GM10248 (cell line): ENCODE measurements at places on chromosomes 6 and 20.
A peak's percentile ranks its signal among the peaks of the same experiment; 100 is the strongest.

DNA sequence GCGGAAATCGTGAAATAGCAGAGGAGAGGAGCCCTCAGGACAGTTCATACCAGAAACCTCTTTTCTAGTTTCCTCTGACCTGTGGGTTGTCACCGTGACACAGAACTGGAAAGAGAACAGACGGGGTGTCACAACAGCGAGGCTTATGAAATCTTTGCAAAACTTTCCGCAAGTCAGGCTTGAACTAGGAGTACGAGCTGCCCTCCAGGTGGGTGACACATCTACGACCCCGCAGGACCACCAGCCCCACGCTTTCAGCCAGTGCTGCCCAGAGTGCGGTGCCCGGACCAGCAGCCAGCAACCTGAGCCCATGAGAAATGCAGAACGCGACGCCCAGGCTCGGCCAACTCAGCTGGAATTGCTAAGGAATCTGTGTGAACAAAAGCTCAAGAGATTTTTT is 30.8 kb downstream of the WRNIP1 start:
- no peak for DNase-seq

DNA sequence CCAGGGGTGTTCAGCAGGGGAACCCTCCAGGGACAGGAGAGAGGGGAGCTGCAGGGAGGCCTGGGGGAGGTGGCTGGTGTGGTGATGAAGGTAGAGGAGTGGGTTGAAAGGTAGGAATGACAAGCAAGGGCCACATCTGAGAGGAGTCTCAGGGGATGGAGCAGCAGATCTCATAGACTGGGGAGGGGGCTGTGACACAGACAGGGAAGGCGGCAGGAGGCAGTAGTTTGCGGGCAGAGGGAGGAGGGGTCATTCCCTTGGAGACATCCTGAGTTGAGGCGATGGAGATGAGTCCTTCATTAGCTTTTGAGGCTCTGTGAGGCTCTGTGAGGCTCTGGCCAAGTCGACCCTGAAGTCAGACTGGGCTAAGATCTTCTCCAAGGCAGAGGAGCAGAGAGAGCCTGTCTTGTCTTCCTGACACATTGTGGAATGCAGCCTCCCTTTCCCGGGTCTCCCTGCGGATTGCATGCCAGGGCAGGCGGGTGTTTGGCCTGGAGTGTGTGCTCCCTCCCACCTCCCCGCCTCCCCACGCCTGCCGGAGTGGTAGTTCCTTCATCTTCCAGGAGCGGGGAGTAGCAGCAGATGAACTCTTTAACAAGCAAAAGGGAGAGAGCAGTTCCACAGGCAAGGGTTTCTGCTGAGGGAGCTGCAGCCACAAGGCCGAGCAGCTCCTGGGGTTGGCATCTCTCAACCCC is 34.3 kb upstream of the MLN start:
- no peak for DNase-seq

DNA sequence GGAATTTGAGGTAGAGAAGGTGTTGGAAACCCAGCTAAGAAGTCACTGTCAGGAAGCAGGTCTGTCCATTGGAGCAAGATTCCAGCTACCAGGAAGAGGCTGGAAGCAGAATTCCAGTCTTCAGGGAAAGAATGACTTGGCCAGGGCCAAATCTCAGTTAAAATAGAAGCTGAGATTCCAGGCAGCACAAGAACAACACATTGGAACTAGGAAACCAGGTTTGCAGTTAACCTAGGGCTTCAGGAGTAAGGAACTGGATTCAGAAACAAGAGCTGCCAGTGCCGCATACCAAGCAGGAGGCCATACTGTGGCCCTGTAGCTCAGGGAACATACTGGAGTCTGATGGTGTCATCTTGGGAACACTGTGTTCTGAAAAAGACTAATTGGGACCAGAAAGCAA is 73.7 kb upstream of the FUCA2 start:
- no peak for DNase-seq

- DNase-seq = no peak
Measured at GRCh38 chr6:40183902-40184301, 249.6 kb upstream of the MOCS1 start.

GRCh38 chr20:61185841-61186601 is 66.0 kb upstream of the CDH4 start:
- no peak for DNase-seq

DNA sequence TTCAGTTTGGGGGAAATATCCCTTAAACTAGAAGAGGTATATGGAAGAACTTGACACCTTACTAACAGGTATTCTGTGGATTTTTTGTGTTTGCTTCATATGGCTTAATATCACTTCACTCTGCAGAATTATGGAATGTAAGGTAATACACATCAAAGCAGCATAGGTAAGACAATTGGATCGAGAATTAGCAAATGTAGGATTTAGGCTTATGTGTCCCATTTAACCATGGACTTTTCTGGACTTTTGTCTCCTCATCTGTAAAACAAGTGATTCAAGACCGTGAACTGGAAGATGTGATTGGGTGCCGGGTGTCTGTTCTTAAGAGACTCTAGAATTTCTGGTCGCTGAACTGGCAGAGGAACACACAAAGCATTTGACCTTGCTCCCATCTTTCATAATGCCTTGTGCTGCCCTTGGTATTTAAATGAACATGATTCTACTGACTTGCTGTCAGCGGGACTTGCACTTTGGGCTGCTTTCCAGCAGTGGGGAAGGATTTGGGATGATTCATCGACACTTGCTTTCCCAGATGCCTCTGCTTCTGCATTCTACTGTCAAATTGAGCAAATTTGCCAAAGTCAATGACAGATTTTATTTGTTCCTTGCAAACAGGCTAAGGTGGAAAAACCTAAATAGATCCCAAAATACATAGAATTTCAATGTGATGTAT is 199.8 kb downstream of the PLCB1 start:
- no peak for DNase-seq

GRCh38 chr6:89667872-89668556 is 29.5 kb upstream of the LYRM2 start:
- no peak for DNase-seq

- peak; percentile 88 for DNase-seq
Measured at GRCh38 chr20:59222253-59223181, 58.9 kb downstream of the ZNF831 start.

- no peak for DNase-seq
Measured at GRCh38 chr20:49478266-49478665, 4.2 kb downstream of the KCNB1 start.

DNA sequence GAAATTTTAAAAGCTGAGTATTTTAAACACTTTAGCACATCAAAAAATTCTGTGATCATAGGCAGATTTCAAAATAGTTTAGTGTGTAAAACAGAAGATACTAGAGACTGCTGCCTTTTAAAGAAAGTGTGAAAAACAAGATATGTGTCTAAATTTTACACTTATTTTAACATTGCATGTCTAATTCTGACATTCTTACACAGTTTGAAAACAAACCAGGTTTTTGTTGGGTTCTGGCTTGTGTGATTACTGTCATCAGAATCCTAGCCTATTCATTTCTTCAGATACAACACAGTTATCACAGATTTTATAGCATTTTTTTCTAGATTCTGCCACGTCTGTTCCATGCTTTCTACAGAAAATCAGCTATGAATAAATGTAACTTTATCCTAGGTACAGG is 257.1 kb downstream of the EYS start:
- DNase-seq = no peak

- peak; percentile 74 for DNase-seq
Measured at GRCh38 chr6:106702451-106703110, 73.2 kb downstream of the QRSL1 start.

GRCh38 chr6:85432554-85432953 is 17.3 kb upstream of the NT5E start:
- no peak for DNase-seq

DNA sequence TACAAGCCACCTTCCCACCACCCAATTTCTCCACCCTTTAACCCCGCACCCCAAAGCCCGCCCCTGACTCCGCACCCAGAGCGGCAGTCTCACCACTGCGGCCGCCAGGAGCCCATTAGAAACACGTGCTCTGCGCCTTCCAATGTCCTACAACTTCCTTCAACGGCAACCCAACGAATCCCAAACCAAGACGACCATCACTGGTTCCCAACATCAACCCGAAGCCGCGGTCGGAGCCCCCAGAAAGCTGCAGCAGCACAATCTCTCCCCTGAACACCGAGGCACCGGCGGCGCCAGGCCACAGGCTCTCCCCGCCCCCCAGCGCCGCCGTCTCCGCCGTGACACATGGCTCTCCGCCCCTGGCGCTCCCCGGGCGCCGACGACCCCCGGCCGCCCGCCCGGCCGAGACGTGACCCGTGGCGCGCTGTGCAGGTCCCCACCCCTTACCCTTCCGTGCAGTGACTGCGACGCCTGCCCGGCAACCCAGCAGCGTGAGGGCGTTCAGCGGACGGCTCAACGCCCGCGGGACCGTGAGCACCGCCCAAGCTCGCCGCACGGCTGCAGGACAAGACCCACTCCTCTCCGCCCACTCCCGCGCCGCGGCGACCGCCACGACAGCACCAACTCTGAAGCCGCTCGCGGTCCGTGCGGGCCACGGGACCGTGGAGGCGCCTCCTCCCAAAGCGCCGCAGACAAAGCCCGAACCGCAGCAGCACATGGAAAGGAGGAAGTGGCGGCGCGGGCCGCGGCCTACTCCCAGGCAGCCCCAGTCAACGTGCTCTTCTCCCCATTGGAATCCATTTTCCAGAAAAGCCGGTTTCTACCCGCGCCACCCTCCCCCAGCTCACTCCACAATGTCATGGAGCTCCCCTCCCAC is 551 bp downstream of the SYNCRIP start:
- peak; percentile 39 for DNase-seq

DNA sequence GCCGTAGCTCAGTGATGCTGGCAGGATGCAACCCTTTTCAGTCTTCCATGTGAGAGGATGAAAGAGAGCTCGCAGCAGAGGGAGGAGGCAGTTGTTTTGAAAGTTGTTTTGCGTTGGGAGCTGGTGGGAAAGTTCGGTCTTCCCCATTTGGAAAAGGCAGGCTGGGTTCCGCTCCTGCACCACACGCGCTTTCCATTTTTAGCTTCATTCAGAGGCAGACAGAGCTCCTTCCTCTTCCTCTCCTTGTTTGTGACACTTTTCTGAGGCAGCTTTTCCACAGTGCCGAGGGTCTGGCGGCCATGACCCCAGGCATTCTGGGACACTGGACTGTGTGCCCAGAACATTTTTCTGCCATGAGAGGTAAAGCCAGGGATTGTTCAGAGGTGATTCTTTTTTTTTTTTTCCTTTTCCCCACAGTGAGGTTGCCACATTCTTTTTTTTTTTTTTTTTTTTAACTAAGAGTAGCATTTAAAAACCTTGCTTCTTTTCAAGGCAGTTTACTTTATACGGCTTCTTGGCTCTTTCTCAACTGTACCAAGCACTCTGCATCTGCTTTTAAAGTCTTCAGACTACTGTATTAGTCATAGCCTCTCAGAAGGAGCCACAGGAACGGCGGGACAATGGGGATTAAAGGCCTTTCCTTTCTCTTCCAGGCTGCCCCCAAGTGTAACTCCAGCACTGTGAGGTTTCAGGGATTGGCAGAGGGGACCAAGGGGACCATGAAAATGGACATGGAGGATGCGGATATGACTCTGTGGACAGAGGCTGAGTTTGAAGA is 1.6 kb downstream of the PRDM1 start:
- DNase-seq = no peak

DNA sequence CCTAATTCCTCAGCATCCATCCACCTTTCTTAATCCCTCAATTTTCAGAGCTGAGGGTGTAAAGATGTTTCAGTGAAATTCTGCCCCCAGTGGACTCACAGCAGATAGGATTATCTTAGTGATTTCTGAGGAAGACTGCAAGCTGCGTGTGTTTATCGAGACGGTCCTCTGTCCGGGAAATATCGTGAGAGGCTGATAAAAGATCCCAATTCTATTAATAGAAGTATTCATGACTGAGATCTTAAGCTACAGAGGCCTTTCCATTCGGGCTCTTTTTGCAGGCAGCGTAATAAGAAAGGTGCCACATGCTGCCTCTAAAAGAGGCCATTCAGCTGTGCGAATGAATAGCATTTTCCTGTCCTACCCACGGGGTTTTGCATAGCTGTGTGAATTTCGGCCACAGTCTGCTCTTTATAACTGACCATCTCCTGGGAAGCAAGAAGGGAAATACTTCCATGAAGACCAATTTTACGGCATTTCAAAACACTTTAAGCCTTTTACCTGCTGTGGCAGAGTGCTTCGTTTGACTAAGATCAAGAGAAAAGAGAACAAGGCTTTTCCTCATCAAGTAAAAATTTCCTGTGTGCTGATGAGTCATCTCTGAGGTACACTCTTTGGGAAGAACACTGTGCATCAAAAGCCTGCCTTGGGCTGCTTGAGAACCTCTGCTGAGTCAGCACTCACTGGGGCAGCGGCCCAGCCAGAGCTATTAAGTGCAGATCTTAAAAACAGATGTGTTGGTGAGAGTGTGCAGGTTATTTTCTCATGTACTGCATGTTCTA is 208.8 kb downstream of the ARHGAP18 start:
- no peak for DNase-seq

- DNase-seq = no peak
Measured at GRCh38 chr20:26295006-26295405, 598.4 kb upstream of the ZNF337 start.

DNA sequence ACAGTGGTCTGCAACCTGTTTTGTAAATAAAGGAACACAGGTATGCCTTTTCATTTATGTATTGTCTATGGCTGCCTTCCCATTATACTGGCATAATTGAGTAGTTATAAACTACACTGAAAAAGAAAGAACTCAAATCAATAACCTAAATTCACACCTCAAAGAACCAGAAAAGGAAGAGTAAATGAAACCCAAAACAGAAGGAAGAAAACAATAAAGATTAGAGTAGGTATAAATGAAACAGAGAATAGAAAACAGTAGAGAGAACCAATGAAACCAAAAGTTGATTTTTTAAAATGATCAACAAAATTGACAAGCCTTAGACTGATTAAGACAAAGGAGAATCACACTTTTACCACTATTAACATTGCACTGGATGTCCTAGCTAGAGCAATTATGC is 34.7 kb downstream of the FAM184A start:
- DNase-seq = no peak

DNA sequence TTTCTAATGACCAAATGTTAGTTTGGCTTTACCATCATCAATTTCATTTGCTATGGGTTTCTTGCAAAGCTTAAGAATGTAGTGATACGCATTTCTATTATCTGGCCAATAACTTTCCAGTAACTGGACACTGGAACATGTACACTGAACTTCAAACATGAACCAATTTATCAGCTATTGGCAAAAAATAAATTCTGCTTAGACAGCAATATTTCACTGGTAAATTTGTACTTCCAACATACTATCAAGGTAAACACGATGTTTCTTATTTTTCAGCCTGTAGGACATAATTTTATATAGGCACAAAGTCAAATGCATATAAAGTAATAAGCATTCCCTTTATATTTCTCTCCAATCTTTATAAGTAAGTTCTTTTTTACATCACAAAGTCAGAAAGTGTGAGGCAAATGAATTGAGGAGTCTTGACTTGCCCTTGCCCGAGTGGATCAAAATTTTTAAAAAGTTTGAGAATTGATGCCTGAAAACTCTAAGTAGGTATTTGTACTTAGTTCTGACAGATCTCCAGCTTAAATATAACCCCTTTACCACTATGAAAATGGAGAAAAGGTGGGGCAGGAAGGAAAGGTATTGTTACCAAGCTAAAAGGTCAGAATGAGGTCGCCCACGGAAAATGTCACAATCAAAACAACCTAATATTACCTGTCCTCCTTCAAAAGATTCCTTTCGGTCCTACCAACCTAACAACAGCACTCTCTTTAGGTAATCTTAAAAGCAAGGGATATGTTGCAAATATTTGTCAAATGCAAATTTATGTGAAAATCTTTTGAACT is 41.3 kb downstream of the STK38 start:
- no peak for DNase-seq

GRCh38 chr6:11363881-11364576 is 131.6 kb upstream of the NEDD9 start:
- no peak for DNase-seq

- no peak for DNase-seq
Measured at GRCh38 chr6:72715119-72715518, 93.3 kb downstream of the KCNQ5 start.
